CD4-positive, CD25-positive, alpha-beta regulatory T cell (primary cell): ENCODE measurements at places on chromosomes 6 and 20. TPM values are rescaled to one million over a fixed set of nuclear protein-coding genes. Genes with fewer than 3 reads are reported as not detected.

- no peak overlapping the region for H3K27ac ChIP-seq
- peaks cover 46% of the 10 kb centered on the region for H3K4me1 ChIP-seq
- no peaks in the 10 kb centered on the region for H3K36me3 ChIP-seq
- H3K4me3 ChIP-seq = no peak overlapping the region
- DNase-seq = no peak
Observed at GRCh38 chr6:139253656-139254055, 38.1 kb downstream of the TXLNB start.

DNA sequence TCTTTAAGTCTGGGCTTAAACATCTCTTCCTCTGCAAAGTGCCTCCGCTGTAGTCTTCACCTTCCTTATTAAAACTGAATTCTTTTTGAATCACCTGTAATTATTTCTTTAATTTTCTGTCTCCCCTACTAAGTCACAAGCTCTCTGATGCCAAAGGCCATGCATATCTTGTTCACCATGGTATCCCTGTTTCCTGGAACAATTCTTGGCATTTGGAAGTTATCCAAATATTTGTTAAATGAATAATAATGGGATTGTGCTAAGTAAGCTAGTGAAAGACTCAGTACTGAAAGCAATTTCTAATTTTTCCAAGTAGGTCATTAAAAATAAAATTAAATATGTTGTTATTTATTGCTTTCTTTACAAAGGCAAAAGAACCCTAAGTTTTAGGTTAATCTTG is 12.2 kb downstream of the SNAP91 start:
- no peak overlapping the region for H3K27ac ChIP-seq
- no peak overlapping the region for H3K4me3 ChIP-seq
- no peaks in the 10 kb centered on the region for H3K27me3 ChIP-seq
- no peaks in the 10 kb centered on the region for H3K4me1 ChIP-seq

DNA sequence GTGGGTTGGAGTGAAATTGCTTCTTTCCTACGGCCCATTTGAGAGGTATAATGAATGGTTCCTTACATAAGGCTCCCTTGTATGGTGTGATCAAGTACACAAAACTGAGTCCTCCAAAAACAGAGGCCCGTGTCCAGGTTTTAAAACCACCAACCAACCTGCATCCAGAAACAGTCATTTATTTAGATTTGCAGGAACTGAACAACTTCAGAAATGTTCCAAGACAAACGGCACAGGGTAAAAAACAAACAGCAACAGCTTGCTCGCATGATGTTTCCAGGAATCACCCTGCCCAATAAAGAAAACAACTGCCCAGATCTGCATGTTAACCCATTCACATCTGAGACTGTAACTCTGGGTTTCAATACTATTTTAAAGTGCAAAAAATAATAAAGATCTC is 40.2 kb upstream of the TRAM2 start:
- no peak for DNase-seq
- H3K4me1 ChIP-seq = no peaks in the 10 kb centered on the region
- H3K27ac ChIP-seq = no peak overlapping the region
- no peaks in the 10 kb centered on the region for H3K36me3 ChIP-seq
- peaks cover 18% of the 10 kb centered on the region for H3K27me3 ChIP-seq

- peaks cover 4% of the 10 kb centered on the region for H3K4me1 ChIP-seq
- H3K27me3 ChIP-seq = no peaks in the 10 kb centered on the region
- peaks cover 11% of the 10 kb centered on the region for H3K36me3 ChIP-seq
- H3K4me3 ChIP-seq = no peak overlapping the region
Observed at GRCh38 chr6:16676376-16676775, 84.9 kb downstream of the ATXN1 start.

DNA sequence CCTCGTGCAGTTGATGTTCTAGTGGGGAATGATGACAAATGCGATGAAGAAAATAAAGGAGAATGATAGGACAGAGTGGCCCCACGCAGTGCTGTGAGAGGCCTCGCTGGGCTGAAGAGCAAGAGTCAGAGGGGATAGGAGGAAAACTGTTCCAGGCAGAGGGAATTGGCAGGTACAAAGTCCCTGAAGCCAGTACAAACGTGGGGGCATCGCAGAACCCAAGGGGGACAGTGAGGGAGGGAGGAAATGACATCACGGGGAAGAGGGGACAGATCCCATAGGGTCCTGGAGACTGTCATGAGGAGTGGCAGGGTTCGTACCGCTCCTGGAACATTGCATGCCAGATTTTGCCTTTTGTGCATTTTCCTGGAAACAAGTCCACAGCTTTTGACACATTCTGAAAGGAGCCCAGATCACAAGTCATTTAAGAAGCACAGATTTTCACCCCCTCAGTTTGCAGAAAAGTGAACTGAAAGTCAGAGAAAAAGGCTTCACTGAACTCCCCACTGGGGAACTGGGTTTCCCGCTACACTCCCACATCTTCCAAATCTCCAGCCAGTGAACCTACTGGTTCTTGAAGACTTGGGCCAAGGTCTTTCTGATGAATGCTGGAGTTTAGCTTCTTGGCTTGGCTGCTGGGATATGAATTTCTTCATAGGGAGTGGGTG is 77.0 kb downstream of the SULF2 start:
- no peaks in the 10 kb centered on the region for H3K27me3 ChIP-seq
- H3K4me3 ChIP-seq = no peak overlapping the region
- DNase-seq = no peak
- H3K36me3 ChIP-seq = no peaks in the 10 kb centered on the region

GTSF1L gene
- 3.0 TPM for polyA plus RNA-seq

GPLD1 gene
- 0.41 TPM for polyA plus RNA-seq

BNIP5 gene
- polyA plus RNA-seq = not detected
